ENCODE measurements at places on chromosomes 1 and 21. TPM values are rescaled to one million over a fixed set of nuclear protein-coding genes. Genes with fewer than 3 reads are reported as not detected.

SLC44A3 gene
- total RNA-seq: 0.38 TPM

C1QA gene
- total RNA-seq: not detected

KRTAP12-2 gene
- total RNA-seq: not detected

TMEM54 gene
- 25.9 TPM for total RNA-seq

SLC37A1 gene
- total RNA-seq: 2.8 TPM

CELA2B gene
- total RNA-seq: not detected

TMEM200B gene
- total RNA-seq: 5.2 TPM

PBX1 gene
- 11.3 TPM for total RNA-seq

C8A gene
- not detected for total RNA-seq

LRRC39 gene
- total RNA-seq: 1.4 TPM

DNASE2B gene
- not detected for total RNA-seq
